GM03348 (cell line): ENCODE measurements at places on chromosomes 11 and 22.

- DNase-seq = no peak
These were observed 69.1 kb upstream of the MYOD1 start for GRCh38 chr11:17650127-17650911.

DNA sequence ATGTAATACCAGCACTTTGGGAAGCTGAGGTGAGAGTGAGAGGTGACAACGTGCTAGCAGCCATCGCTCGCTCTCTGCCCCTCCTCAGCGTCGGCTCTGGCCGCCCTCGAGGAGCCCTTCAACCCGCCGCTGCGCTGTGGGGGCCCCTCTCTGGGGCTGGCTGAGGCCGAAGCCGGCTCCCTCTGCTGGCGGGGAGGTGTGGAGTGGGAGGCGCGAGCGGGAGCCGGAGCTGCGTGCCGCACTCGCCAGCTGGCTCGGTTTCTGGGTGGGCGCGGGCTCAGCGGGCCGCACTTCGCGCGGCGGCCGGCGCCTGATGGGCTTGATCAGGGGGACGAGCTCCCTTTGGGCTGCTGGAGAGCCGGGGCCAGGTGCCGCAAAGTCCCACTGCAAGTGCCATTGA lies 98.9 kb upstream of the UBASH3B start:
- peak; percentile 42 for DNase-seq

- no peak for DNase-seq
These were observed 40.1 kb downstream of the EIF4ENIF1 start for GRCh38 chr22:31449506-31449905.

GRCh38 chr11:16966930-16967671 lies 47.1 kb downstream of the PLEKHA7 start:
- no peak for DNase-seq

DNA sequence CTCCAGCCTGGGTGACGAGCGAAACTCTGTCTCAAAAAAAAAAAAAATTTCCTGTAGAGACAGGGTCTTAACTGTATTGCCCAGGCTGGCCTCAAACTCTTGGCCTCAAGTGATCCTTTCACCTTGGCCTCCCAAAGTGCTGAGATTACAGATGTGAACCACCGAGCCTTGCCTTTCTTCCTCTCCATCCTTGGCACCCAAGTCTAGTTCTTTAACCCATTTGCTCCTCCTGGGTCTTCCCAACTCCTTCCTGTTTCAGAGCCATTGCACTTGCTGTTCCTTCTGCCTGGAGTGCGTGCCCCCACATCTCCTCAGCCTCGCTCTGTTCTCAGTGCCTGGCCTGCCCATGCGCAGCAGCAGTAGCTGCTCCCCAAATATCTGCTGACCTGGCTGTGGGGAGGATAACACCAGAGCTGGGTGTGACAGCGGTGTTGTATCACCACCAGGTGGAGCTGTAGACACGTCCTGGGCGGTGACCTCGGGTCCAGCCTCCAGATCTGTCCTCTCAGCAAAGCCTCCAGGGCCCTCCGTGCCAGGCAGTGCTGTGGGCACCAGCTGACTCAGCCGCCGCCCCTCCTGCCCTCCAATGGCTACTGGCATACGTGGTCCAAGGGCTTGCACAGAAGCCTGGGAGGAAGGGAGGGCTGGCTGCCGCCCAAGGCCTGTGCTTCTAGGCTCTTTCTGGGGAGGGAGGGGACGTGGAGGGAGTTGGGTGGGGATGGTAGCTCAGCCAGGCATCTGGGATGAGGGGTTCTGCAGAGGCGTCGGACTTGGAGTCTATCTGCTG lies 22.0 kb downstream of the TEF start:
- DNase-seq = peak; percentile 95

DNA sequence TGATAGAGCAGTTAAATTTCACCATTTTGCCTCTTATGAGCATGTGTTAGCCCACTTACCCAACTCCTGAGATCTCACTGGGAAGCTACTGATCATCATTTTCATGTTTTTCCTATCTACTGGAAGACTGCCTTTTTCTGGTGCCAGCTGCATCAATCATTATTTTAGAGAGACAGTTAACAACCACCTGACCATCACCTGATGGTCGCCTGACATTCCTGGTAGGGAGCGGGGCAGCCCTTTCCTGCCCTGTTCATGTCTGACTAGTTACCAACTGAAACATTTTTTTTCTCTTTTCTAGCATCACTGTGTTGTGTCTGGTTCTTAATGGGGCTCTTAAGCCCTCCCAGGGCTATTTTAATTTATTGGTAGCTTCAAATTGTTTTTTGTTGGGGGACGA lies 20.2 kb upstream of the PATL1 start:
- DNase-seq = no peak

GRCh38 chr22:47127441-47127871 lies 365.0 kb downstream of the TBC1D22A start:
- DNase-seq = no peak

DNA sequence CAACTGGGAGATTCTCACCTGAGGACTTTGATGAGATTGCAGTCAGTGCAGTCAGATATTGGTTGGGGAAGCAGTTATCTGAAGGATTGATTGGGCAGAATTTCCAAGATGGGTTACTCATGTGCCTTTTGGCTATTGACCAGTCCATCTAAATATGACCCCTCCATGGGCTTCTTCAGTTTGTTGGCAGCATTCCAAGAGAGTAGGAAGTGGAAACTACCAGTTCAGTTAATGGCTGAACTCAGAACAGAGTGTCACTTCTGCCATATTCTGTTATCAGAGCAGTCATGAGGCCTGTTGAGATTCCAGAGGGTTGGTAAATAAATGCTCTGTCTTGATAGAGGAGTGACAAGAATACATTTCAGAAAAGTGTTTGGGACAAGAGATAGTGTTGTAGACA lies 71.0 kb downstream of the CYP2R1 start:
- DNase-seq = no peak

DNA sequence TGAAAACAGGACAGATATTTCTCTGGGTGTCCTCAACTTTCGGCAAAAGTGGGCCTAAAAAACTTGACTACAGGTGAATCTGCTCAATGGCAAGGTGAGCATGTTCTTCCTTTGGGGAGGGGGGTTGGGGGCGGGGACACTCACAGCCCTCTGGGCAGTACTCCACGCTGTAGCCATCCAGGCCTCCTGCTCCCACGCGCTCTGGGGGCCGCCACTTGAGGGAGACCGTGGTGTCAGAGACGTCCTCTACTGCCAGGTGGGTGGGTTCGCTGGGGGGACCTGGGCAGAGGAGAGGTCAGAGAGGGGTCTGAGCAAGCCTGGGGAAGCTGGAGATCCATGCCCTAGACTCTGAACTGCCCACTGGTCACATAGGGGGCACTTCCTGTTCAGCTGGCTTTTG lies 16.8 kb downstream of the MYBPC3 start:
- DNase-seq = no peak

DNA sequence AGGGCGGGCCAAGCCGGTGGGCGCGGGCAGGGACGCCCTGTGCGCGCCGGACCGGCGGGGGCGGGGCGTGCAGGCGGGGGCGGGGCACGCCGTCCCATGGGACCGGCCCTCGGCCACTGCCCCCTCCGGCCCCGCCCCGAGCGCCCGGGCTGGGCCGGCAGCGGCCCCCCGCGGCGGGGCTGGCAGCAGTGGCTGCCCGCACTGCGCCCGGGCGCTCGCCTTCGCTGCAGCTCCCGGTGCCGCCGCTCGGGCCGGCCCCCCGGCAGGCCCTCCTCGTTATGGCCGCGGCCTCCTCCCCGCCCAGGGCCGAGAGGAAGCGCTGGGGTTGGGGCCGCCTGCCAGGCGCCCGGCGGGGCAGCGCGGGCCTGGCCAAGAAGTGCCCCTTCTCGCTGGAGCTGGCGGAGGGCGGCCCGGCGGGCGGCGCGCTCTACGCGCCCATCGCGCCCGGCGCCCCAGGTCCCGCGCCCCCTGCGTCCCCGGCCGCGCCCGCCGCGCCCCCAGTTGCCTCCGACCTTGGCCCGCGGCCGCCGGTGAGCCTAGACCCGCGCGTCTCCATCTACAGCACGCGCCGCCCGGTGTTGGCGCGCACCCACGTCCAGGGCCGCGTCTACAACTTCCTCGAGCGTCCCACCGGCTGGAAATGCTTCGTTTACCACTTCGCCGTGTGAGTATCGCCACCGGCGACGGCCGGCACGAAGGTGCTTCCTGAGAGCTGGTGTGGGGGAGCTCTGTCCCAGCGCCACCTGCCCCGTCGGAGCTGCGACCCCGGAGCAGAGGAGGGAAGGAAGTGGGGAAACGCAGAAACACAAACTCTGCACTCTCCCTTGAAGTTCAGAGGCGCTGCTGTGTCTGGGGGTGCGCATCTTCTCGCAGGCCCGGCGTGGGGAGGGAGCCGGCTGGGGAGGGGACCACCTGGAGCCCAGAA lies at the start of gene KCNQ1:
Gene KCNQ1, plus strand, starts transcription at position 188 of the 925 bp plus-strand sequence. Its CDS starts 91 bp downstream, at position 279.
- DNase-seq = no peak

DNA sequence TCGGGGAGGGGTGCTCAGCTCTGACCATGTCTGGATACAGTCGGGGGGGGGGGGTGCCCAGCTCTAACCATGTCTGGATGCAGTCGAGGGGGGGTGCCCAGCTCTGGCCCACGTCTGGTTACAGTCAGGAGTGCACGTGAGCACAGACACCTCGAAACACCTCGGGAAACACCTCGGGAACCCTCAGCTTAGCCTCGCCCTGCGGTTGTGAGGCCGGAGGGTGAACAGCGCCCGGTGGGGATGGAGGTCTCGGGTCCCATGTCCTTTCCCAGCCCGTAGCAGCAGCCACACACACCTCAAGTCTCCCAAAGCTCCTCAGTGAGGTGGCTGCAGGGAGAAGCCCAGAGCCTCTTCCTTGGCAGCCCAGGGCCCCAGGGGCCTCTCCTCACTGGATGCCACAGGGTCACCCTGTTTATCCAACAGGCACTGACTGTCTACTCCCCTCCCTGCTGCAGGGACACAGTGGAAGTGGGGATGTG lies 2.1 kb downstream of the SIGIRR start:
- DNase-seq = no peak

- peak; percentile 89 for DNase-seq
These were observed 20.0 kb downstream of the TRMU start for GRCh38 chr22:46355369-46355995.

DNA sequence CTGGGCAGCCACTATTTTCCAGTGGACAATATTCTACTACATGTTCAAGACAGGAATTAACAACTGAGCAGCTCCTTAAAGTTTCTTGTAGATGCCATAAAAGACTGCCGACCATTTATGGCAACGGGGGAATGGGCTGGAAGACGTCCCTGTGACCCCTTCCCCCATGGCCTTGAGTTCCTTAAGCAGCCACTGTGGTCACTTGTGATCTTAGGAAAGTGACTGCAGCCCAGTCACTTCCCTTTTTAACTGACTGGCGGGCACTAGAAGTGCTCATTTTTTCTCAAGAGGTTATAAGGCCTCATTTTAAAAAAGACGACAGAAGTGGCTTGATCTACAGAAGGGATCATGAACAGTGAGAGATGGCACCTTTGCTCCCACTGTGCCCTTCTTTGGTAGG lies 153.2 kb upstream of the NARS2 start:
- no peak for DNase-seq

DNA sequence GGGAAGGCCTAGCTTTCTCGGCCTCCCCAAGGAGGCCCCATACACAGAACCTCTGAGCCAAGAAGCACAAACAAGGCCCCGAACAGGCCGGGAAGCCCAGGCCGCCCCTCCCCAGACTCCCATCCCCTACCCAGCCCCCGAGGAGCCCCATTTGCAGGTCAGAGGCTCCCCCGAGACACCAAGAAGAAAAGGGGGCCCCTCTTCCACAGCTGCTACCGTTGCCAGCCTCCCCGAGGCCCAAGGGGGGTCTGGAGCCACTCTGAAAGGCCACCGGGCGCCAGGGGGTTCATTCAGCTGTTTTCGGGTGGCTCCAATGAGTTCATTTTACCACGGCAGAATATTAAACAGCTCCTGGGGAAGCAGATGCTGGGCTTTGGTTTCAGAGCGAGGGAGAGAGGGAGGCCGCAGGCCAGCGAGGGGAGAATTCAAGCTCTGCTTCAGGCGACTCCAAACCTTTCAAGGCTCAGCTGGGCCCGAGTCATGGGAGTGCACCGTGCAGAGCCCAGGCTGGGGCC lies 28.5 kb downstream of the MN1 start:
- DNase-seq = no peak
